ENCODE measurements at places on chromosomes 1 and 21.

DNA sequence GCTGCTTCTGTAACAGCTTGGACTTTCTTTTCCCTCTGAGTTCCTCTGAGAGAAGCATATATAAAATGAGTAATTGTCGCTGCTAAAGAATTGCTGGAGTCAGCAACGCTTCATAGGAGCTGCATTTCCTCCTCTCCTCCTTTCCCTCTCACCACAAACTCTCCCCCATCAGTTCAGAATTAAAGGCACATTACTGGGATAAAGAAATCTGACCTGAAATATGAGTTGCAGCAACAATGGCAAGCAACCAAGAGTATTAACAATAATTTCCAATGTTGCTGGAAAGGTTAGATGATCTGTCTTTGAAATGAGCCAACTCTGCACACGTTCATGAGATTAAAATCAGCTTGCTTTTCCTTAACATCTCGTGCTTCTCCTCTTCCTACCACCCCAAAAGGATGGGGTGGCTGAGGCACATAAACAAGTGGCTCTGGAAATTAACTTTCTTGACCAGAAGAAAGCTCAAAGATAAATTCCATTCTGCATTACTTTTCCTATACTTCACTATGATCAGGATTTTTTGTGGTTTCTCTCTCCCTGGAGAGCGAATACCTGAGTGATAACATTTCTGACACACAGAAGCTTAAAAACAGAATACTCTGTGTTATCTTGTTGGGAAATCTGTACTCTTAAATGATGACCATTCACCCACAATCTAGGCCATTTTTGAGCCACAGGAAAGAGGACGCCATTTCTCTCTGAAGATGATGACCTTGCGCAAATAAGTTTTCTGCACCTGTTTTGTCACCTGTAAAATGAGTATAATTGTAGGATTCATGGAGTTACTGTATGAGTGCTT is 90.2 kb downstream of the TGFBR3 start:
- DNase-seq = no peak

DNA sequence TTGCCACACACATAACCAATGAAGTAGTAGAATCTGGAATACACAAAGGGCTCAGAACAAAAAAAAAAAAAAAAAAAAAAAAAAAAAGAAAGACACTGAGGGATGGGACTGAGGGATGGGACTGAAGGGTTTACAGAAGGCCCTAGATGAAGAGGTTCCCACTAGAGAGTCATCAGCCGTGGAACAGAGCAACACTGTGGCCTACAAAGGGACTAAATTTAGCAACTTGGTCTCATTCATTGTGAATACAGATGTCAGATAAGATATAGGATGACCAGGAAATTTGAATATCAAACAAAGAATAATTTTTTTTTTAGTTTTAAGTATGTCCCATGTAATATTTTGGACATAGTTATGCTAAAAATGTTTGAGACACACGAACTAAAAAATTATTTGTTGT is 62.1 kb downstream of the GLUL start:
- peak; percentile 75 for DNase-seq

DNA sequence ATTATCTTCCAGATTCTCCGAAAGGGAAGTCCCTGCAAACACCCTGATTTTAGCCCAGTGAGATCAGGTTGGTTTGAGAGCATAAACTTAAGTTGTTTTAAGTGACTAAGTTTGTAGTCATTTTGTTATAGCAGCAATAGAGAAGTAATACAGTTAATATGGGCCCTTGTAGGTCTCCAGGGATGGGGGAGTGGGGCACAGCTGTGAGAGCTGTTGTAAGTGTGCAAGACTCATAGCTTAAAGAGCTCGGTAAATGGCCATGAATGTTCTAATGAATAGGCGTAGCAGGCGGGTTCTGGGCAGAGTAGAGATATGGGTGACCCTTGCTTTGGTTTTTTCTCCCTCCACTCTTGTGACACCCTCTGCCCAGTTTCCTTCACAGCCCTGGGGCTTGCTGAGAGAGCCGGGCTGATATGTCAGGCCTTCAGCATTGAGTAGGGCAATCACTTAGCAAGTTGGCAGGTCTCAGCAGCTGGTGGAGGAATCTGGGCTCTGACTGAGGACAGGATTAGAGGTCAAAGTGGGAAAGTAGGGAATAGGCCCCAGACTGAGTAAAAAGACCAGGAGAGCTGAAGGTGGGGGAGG is 16.0 kb upstream of the ID3 start:
- DNase-seq = no peak

- no peak for DNase-seq
Measured at GRCh38 chr1:97502360-97502759, 418.5 kb downstream of the DPYD start.
